ENCODE measurements at places on chromosomes 13 and 19.
A peak's percentile ranks its signal among the peaks of the same experiment; 100 is the strongest.

DNA sequence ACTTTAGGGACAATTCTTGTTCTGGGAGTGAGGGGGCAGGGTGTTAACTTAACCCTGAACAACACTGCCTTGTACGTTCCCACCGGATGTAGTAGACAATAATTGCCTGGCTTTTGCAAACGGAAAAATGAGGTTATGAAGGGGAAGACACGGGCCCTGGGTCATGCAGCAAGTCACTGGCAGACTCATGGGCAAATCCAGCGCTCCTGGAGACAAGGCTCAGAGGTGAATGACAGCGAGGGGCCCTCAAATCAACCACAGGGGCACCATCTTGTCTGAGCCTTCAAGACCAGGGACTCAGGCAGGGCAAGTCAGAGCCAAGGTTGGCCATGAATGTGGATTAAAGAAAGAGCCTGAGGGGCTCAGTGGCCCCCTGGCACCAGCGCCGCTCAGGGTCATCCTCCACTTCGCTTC lies 2.8 kb downstream of the RASA3 start:
- DNase-seq = peak; percentile 67

DNA sequence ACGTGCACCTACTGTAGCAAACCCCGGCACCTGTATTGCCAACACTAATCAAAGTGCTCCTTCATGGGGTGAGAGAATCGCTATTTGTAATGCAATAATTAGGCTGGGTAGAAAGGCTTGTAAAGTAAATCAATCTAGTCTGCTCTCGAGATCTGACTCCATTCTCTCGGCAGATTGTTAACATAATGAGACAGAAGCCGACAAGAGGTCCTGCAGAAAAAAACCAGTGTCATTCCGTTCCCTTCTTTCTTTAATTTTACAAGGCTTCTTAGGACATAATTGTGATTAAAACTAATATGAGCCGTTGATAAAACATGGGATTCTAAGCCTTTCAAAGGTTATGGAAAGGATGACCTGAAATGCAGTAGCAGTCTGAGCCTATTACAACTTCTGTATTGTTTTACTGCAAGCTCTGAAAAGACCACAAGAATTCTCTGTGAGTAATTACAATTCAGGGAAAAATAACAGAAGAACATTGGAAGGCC lies 530.0 kb downstream of the PCDH9 start:
- DNase-seq = no peak

- DNase-seq = no peak
These were observed 936.9 kb downstream of the EFNB2 start for GRCh38 chr13:105598529-105598928.

GRCh38 chr13:31929031-31929770 lies 102.4 kb upstream of the FRY start:
- no peak for DNase-seq

DNA sequence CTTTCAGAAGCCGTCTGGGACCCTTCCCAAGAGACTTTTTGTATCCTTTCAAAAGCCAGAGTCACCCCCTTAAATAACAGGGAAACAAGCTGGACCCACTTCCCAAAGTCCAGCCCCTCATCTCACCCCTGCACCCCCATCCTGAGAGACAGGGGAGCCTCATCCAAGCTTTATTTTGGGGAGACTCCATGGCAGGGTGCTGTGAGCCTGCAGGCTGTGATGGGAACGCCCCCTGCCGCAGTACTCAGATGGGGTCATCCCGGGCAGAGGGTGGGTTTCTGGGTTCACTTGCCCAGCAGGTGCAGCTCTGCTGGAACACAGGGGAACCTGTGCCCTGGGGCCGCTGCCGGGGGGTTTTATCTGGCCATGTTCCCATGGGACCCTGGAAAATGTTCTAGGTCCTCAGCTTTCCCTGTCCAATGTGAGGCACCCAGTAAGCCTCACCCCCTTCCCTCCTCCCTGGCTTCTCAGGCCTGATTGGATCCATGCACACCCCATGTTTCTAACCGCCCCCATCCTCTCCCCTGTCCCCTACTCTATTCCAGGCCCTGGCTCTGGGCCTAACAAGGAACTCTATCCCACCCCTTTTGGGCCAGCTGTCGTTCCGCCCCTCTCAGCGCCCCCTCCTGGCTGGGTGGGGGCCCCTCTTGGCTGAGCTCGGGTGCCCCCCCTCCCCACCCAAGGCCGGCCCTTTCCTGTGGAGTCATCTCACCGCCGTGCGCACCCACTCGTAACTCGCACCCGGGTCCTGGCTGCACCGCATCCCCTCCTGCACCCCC lies 1.0 kb downstream of the HIF3A start:
- no peak for DNase-seq

DNA sequence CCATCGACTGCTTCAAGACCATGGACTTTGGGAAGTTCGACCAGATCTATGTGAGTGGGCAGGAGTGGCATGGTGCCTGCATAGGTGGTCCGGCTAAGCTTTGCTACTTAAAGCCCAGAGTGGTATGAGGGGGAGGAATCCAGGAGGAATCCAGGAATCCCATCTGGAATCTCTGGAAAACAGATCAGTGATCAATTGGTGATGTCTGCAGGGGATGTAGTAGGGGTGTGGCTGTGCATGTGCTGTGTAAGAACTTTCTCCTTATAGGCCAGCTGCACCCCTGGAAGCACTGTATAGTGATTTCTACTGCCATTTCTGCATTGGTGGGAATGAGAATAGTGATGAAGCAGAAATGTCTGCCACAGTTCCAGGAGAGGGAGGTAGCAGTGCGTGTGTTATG lies 23.6 kb downstream of the PNPLA6 start:
- no peak for DNase-seq

DNA sequence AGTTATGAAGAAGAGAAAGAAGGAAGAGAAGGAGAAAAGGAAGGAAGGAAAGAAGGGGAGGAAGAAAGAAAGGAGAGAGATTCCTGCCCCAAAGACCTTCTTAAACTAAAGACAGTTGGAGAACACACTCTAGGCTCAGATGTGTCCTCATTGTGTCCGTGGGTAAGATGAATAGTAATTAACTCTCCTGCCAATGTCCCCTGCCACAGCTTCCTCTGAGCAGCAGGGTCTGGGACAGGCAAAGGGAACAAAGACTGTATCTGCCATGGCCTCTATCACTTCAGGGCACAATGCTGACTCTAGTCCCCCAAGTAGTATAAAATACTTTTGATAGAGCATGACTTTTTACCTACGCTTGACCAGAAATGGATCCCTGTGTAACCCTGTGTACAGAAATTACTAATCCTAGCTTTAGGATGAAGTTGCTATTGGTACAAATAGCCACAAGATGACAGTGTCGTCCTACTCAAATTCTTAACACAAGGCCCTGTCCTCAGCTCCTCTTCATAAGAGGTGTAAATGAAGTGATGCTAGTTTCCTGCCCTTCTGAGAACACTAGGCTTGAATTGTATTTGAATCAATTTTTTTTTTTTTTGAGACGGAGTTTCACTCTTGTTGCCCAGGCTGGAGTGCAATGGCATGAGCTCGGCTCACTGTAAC lies 186.2 kb upstream of the GPR12 start:
- peak; percentile 76 for DNase-seq

DNA sequence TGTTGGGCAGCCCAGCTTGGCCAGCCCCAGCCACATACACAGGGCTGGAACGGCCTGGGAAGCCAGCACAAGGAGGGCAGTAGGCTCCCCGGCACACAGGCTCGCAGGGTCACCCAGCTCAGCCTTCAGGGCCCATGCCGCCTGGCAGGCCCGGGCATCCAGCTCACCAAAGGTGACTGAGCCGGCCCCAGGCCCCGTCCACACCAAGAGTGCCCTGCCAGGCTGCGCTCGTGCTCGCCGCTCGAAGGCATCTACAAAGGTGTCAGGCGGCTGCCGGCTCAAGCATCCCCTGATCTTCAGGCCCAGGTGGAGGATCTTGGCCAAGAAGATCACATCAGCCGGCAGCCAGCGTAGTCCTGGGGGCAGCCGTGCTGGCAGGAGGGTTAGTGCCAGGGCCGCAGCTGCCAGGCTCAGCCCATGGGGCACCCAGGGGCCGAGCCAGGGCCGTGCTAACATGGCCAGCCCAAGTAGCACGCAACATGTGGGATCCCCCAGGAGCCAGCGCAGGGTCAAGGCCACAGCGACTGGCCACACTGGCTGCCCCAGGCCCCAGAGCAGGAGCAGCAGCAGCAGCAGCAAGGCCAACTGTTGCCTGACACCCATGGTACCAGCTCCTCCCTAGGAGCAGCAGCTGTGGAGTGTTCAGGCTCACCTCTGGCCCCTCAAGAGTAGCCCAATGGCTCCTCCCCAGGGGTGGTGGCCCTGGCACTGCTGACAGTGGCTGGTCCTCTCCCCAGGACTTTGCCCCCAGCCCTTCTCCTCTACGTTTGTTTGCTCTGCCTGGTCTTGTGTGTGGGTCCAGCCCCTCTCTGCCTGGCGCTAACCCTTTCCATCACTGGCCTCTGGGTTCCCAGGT lies at the start of gene SLC27A5:
Gene SLC27A5, minus strand, starts transcription at position 640 of the 856 bp plus-strand sequence. Its CDS starts 37 bp downstream, at position 603.
- DNase-seq = no peak

DNA sequence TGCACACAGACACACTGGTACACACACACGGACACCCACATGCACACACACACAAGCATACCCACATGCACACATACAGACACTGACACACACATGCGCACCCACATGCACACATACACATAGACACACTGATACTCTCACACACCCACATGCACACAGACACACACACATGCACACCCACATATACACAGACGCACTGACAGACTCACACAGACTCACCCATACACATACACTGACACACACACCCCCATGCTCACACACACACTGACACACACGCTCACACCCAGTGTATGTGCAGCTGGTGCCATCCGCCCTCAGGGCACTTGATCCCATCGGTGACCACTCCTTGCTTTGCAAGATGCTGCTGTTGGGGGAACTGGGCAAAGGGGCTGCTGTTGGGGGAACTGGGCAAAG lies 9.7 kb upstream of the RASA3 start:
- no peak for DNase-seq

DNA sequence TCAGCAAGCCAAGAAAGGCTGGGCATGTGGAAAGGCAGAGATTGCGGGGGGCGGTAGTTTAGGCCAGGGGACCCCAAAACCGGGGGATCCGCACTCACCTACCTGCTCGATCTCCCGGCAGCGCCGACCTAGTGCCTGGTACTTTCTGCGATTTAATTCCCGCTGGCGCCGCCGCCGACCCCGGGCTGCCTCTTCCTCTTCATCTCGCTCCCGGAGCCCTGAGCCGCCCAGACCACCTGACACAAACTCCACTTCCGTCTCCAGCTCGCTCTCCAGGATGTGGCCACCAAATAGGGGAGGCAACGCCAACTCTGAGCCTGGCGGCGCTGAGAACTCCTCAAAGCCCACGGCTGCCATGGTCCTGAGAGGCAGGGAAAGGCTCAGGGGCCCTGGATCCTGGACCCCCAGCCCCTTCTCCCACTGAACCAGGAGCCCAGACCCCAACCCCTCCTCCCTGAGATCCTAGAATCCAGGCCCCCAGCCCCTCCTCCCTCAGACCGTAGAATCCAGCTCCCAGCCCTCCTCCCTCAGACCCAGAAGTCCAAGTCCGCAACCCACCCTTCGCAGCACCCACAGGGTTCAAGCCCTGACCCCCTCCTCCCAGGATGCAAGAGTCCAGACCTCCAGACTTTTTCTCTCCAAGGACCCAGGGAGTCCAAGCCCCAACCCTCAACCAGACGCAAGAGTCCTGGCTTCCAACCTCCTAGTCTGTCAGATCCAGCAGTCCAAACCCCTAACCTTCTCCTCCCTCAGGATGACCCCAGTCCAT lies 933 bp downstream of the TFPT start:
- peak; percentile 74 for DNase-seq

- no peak for DNase-seq
These were observed 52.5 kb downstream of the STK24 start for GRCh38 chr13:98524391-98524790.

DNA sequence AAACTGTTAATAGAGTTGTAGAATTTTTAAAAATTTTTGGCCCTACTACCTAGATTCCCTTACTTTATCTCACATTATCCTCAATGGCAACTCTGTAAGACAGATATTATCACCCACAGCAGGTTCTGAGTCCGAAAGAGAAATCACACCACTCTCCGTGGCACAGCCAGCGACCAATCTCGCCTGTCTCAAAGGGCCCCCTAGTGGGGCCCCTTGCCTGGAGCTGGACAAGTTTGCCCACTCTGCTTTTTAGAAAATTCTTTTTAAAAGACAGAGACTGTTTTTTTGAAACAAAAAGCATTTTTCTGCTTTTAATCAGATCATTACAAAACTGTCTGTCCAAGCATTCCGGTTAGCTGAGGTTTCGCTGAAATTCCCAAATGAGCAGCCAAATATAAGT lies 21.7 kb downstream of the PHF11 start:
- no peak for DNase-seq

DNA sequence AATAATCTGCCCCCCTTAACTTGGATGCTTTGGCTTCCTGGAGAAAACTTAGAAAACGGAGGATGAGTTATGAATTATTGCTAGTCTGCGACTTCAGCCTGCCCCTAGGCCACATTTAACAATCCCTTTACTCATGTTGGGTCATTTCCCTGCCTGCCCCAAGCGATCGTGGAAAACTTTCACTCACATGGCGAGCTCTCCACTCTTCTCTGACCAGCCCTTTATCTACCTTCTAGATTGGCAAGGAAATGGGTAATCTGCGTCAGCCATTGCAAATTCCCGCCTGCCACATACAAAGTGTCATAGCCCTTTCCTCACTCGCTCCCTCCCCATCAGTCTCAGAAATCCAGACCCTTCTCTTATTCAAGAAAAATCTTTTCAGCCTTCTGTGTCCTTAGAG lies 154.3 kb upstream of the IRS2 start:
- no peak for DNase-seq

DNA sequence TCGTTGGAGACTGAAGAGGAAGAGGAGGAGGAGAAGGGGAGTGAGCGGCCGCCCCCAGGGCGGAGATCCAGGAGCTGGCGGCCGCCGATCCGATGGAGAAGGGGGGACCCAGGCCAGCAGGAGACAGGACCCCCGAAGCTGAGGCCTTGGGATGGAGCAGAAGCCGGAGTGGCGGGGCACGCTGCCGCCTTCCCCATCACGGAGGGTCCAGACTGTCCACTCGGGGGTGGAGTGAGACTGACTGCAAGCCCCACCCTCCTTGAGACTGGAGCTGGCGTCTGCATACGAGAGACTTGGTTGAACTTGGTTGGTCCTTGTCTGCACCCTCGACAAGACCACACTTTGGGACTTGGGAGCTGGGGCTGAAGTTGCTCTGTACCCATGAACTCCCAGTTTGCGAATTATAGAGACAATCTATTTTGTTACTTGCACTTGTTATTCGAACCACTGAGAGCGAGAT lies 1.8 kb downstream of the GADD45B start:
- DNase-seq = peak; percentile 46

DNA sequence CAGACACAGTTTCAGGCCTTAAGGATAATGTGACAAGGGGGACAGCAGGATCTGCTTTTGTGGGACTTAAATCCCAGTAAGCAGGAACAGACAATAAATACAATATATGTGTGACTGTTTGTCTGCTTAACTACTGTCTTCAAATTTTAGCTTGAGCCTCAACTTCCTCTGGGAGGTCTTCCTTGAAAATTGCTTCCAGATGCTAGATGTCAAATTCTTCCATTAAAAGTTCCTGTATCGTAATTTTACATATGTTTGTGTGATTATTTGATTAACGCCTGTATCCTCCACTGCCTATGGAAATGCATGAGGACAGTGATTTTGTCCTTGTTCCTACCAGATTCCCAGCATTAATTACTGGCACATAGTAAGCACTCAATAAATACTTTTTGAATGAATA lies 385.5 kb downstream of the NDFIP2 start:
- no peak for DNase-seq
